ENCODE measurements at places on chromosomes 1 and 21. TPM values are rescaled to one million over a fixed set of nuclear protein-coding genes. Genes with fewer than 3 reads are reported as not detected.

TAL1 gene
- total RNA-seq = 1.9 TPM

MRAP gene
- total RNA-seq = not detected

SPRR2E gene
- total RNA-seq = not detected

CLCA2 gene
- total RNA-seq = not detected

TMEM82 gene
- total RNA-seq = not detected

RGS18 gene
- 0.24 TPM for total RNA-seq
